ENCODE measurements at places on chromosomes 7 and 10.

DNA sequence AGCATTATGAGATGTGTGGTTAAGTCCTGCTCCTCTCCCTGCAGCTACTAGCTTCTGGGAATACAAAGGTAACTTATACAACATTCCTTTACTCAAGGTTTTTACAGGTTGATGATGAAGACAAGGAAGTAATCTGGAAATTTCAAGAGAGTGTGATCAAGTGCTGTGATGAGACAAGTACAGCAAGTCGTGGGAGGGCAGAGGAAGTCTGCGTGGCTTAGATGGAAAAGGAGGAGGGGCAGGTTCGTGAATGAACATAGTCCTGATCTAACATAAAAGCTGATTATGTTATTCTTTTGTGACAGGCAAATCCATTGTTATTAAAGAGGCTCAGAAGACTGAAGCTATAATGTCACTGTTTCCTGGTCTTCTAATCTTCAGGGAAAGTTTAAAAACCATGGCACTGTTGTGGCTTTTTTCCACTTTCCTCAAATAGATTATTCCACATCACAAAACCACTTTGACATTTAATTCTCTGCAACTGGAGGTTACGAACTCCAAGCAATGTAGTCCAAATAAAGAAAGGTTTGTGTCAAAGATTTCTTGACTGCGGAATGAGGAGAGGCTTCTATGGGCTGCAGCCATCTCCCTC is 84.1 kb downstream of the CPXM2 start:
- DNase-seq = no peak

DNA sequence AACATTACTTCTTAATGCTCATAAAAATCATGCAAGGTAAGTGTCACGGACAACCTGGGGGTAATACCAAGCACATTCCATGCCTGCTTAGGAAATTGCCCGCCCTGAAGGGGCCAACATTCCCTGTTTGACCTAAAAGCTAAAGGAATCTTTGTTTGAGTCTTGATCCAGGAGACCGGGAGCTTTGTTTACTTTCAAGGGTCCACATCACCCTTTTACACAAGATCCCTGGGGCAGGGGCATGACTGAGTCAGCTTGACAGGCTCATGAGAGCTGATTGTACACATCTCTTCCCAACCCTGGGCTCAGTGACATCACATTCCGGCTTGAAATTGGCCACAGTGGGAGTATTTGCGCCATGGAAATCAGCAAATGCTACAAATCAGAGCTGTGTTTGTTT is 248.1 kb upstream of the HABP2 start:
- no peak for DNase-seq

DNA sequence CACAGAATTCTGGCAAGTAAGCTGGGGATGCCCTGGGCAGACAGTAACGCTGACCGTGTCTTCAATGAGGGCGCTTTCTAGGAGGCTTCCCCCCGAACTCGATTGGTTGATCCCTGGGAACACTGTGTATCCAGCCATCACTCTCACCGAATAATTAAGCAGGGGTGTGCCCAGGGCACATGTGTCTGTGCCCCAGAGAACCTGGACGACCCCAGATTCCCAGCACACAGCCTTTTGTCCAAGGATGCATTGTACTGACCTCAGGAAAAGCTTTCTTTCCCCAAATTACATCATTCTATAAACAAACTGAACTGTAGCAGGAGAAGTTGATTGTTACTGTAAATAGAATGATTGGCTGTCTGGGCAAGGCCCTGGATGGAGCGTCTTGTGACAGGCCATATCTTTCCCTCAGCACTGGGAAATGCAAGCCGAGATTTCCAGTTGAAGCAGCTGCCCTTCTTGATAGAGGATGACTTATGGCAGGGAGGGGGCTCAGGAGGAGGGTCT is 6.6 kb upstream of the DEPP1 start:
- DNase-seq = no peak

DNA sequence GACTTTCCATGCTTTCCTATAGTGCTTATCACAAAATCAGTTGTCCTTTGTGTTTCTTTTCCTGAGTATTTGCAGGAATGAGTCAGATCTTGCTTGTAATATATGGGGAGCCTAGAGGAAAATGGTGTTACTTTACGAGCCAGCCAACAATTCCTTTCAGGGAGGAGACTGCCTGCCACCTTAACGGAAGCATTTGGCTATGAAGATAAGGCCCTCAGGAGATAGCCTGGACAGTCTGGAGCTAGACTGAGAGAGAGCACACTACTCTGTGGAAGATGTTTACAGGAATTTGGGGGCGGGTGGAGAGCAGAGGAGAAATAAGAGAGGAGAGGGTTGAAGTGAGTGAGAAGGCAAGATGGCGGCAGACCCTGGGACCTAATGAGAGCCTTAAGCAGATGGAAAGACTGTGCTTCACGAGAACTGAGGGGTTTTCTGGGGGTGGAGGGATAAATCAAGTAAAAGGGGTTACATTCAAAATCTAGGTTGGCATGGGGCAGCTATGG is 126.3 kb downstream of the SNX10 start:
- no peak for DNase-seq

- DNase-seq = peak; percentile 42
Measured at GRCh38 chr10:62454687-62455397, 80.7 kb downstream of the ZNF365 start.

GRCh38 chr7:5429857-5430611 is 6.4 kb upstream of the TNRC18 start:
- DNase-seq = peak; percentile 86

DNA sequence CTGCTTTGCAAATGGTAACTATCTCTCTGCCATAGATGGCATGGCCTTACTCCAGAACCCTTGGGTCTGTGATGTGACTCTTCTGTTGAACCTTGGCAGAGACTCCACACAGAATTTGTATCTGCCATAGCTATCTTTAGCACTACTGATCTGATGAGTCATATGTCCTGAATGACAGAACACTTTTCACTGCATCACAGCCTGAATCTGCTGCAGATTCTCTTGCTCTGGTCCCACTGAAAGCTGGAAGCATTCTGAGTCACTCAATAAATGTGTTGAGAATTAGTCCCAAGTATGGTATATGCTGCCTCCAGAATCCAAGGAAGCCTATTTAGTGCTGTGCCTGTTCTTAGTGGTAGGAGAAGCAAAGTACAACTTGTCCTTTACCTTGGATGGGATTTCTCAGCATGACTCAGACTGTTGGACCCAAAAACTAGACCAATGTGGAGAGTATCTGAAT is 39.5 kb upstream of the ANKRD1 start:
- peak; percentile 84 for DNase-seq

DNA sequence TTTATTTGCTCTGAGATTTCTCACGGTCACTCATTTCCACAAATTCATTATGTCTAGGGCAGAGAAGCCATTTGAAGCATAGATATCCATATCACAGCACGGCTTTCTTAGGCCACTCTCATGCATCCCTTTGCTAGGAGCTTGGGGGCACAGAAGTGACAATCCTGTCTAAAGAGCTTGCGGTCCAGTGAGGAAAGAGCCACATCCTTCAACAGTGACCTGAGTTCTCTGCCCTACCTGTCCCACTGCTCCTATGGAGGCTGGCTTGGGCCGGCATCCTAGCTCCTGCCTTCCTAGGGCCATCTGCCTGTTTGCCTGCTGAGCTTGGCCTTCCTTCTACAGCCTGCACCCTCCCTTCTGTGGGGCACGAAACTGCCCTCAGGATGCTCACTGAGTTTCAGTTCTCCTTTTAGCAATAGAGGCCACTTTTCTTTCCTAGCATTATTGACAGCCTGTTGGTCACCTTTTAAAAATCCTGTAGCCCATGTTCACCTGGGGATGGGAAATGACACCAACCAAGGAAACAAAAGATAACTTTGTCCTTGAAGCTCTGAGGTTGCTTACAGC is 212.1 kb upstream of the GRB10 start:
- no peak for DNase-seq

GRCh38 chr7:134692344-134692705 is 45.7 kb downstream of the BPGM start:
- no peak for DNase-seq

GRCh38 chr7:72391821-72392377 is 20.2 kb downstream of the CALN1 start:
- DNase-seq = no peak

DNA sequence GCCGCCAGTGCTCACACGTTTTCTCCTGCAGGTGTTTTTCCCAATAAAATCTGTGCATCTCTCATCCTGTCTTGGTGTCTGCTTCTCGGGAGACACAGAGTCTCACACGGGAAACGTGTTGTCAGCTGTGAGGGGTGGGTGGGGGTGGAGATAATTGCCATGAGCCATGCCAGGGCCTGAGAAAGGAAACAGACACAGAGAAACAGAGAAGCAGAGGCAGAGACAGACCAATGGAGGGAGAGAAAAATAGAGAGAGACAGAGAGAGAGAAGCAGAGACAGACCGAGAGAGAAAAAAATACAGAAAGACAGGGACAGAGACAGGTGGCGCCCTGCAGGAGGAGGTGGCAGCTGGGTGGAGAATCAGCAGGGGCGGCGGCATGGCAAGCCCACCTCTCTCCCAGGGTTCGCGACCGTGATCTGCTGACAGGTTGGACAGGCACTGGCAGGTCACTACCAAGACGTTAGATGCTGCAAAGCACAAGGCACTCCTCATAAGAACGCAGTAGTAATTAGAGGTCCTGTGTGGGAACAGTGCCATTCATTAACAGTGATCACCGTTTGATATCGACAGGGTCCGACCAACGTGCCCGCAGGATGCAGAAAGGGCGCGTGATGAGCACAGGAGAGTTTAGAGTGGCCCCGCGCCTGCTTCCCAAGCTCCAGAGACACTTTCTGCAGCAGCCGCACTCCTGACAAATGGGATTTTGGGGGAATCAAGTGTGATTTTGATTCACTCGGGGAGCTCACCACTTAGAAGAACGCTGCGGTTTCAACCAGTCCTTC is 70.5 kb upstream of the INSIG1 start:
- no peak for DNase-seq

GRCh38 chr7:130988443-130988842 is 254.4 kb upstream of the KLF14 start:
- no peak for DNase-seq

DNA sequence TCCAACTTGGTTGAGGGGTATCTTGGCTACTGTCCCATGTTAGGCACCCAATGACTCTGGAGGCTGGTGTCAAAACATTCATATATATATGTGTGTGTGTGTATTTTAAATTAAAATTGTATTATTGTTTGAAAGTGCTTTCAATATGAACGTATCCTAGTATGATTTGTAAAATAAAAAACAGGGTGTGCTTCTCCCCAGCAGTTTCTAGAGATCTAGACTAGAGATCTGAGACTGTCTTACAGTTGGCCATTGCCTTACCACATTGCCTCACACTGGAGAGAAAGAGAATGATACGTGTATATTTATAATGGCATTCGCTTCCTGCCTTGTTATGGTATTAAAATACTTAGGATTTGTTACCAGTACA is 1.2 kb downstream of the BAG3 start:
- DNase-seq = peak; percentile 69

DNA sequence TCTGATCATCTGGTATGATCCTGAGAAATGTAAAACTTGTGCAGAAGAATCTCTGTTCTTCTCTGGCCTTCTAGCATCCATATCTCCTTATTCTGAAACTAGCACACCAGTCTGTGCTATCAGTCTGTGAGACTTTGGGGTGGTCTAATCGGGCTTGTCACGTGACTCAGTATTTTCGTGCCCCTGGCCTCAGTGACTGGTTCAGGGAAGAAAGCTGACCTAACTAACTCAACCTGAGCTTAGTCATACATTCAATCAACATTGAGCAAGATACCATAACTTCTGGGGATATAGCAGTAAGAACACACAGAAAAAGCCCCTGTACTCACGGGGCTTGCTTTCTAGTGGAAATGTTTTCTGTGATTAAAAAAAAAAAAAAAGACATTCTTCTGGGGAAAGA is 109.3 kb downstream of the DKK1 start:
- DNase-seq = peak; percentile 32

DNA sequence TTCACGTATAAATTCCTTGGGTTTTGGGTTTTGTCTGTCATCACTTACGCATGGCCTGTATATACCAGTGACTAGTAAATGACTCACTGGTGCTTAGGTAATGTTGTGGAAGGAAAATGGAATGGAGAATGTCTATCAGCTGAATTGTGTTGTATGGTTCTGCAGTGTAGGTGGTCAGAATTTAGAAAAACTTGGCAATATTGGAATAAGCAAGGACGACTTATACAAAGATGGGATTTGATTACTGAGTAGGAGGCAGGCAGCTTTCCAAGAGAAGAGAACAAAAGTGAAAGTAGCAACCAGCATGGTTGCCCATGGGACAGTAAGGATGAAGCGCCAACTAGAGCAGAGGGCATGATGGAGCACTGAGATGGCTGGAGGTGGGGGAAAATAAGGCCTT is 168.6 kb upstream of the CSTF2T start:
- DNase-seq = peak; percentile 53

- DNase-seq = peak; percentile 19
Measured at GRCh38 chr7:85191383-85191782, 4.5 kb upstream of the SEMA3D start.

DNA sequence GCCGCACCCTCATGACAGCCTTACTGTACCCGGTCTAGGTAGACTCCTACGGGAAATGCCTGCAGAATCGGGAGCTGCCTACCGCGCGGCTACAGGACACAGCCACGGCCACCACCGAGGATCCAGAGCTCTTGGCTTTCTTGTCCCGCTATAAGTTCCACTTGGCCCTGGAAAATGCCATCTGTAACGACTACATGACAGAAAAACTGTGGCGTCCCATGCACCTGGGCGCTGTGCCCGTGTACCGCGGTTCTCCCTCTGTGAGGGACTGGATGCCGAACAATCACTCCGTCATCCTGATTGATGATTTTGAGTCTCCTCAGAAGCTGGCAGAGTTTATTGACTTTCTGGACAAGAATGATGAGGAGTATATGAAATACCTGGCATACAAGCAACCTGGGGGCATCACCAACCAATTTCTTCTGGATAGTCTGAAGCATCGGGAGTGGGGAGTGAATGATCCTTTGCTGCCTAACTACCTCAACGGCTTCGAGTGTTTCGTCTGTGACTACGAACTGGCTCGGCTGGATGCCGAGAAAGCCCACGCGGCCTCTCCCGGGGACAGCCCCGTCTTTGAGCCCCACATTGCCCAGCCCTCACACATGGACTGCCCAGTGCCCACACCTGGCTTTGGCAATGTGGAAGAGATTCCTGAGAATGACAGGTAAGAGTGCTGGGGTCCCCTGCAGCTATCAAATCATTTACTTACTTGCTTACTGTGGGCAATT is 8.5 kb upstream of the CHCHD1 start:
- DNase-seq = no peak
